ENCODE measurements at places on chromosomes 5 and 9. TPM values are rescaled to one million over a fixed set of nuclear protein-coding genes. Genes with fewer than 3 reads are reported as not detected.
A peak's percentile ranks its signal among the peaks of the same experiment; 100 is the strongest.

GRCh38 chr5:63573380-63573779, 388.9 kb downstream of the HTR1A start:
- no peak for DNase-seq

GRCh38 chr5:151178777-151179488, 21.4 kb upstream of the ANXA6 start:
- DNase-seq = no peak

BTNL3 gene
- polyA plus RNA-seq = not detected

SPINK4 gene
- not detected for polyA plus RNA-seq

DNA sequence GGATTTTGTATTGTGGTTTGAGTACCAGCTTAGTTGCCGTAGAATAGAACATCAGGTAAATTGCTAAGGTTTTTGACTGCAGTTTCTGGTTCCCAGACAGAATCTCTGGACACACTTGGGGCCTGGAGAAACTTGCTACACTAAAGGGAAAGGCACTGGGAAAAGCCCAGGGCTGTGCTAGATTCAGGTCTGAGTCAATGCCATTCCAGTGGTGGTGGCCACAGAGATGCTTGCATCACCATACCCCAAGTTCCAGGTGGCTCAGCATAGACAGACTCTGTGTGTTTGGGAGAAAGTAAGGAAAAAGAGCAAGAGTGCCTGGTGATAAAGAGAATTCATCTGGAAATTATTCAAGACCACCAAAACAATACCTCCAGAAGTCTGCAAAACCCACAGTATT, 120.6 kb downstream of the HMHB1 start:
- no peak for DNase-seq

DNA sequence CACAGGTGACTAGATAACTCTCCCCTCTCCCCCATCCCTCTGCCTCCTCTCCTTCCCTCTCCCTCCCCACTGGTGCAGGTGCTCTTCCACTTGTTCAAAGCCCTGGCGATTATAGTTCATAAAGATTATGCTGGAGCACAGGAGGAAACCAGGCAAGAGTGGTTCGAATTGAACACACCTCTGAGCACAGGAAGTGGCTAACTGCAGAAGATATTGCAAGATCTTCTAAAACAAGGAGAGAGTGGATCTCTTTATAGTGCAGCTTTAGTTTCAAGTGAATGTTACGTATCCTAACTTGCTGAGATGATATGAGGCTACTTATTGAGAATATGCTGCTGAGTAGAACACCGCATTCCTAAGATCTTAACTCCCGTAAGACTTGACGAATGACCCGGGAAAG, 178.4 kb downstream of the GOLPH3 start:
- DNase-seq = no peak

GRCh38 chr9:35712762-35713400, 19.1 kb downstream of the TLN1 start:
- no peak for DNase-seq

- no peak for DNase-seq
Measured at GRCh38 chr9:13001989-13002580, 227.3 kb downstream of the LURAP1L start.

DNA sequence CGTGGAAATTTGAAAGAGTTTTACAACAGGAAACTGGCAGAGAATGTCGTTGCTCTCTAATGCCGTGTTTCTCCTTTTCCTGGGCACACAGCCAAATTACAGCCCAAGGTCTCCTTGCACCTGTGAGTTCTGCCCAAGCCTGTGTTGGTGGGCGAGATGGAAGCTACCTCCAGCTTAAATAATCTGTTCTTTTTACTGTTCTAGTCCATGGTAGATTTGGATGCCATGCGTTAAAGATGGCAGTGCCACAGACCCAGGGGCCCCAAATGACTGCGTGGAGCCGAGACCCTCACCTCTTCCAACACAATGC, 92.6 kb upstream of the IRX4 start:
- peak; percentile 4 for DNase-seq

DNA sequence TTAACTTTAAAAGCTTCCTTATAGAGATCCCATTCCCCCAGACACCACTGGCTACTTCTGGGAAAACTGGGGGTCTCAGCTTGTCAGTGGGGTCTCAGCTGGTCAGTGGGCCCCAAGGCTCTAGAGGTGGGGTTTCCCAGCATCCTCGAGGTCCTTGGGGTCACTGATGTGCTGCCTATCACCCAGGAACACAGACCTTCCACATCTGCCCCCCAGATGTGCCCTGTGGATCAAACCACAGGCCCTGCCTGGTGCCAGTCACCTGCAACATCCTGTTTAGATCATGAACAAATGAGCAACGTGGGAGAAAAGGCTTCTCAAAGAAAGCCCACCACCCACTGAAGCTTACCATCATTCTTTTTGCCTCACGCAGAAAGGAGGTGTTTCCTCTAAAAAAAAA, 165.6 kb upstream of the FSTL4 start:
- no peak for DNase-seq

TMEM215 gene
- polyA plus RNA-seq = not detected

DNA sequence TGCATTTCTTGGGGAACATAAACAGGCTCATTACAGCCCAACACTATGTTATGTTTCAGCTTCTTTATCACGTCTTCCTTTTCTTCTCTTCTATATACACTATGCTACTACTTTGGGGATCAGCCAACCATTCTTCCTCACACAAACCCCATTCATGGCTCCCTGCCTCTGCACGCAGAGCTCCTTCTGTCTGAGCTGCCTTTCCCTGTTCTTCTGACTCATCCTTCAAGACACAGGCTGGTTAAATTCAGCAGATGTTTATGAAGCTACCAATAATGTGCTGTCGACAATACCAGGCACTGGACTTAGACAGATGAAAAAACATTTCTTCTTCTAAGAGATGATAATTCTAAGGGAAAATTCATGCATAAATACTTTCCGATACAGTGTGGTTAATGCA, 102.5 kb upstream of the TXNDC8 start:
- no peak for DNase-seq

GRCh38 chr9:127035423-127035822, 87.0 kb downstream of the ANGPTL2 start:
- no peak for DNase-seq

DNA sequence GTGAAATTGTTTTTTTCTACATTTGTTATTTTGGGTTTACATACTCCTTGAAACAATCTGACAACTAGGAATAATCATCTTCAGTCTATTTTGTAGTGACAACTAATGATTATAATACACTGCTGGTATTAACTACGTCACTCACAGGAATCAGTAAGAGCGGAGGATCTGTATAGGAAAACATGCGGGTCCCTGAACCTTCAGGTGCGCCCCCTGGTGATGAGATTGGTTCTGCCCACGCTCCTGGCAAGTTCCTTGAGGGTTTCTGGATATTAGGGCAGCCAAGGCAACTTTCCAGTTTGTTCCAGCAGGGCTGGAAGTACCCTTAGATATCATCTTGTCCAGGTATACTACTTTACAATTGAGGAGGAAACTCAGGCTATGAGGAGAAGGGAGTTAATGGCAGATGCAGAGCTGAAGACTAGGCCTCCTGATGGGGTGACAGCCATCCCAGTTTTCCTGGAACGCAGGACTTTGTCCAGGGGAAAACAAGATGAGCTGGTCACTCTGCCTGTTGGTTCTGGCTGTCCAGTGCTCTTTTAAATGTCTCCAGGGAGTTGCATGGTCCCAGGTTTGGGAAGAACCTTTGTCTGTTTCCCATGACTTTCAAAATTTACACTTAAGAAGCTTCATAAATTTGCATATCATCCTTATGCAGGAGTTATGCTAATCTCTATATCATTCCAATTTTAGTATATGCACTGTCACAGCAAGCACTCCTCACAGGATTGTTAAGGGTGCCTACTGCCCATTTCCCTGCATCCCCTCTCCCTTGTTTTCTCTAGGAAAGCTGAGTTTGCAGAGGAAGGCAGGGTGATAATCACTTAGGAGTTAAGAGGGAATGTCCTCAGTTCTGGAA, 14.9 kb upstream of the WNT8A start:
- no peak for DNase-seq

PDLIM7 gene
- polyA plus RNA-seq = 128 TPM

- no peak for DNase-seq
Measured at GRCh38 chr5:107990881-107991810, 320.4 kb upstream of the EFNA5 start.

- DNase-seq = no peak
Measured at GRCh38 chr9:133065070-133065388, 3.2 kb downstream of the CEL start.

IL9 gene
- not detected for polyA plus RNA-seq

DNA sequence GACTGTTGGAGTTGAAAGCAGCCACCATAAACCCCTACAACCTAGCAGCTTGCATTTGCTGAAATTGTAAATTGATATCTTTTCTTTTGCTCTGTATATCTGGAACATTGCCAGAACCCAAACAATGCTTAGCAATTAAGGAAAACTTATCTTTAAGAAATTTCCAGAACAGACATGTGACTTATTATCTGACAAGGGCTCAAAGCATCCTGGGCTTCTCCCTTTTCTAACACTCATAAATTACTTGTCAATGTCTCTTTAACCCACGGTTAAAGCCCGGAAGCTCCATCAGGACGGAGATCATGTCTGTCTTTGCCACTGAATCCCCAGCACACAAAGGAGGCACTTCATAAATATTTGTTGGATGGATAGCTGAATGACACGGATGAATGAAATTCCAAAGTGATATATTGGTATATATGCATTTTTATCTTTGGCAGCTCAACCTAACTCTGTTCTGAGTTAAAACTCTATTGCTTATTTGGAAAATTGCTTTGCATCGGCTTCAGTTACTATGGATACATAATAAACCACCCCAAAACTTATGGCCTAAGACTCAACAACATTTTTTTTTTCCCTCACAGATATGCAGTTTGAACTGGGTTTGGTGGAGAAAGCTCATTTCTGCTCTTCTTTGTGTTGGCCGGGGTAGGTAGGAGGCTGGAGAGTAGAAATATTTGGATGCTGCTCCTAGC, 103.1 kb upstream of the CLINT1 start:
- no peak for DNase-seq

DNA sequence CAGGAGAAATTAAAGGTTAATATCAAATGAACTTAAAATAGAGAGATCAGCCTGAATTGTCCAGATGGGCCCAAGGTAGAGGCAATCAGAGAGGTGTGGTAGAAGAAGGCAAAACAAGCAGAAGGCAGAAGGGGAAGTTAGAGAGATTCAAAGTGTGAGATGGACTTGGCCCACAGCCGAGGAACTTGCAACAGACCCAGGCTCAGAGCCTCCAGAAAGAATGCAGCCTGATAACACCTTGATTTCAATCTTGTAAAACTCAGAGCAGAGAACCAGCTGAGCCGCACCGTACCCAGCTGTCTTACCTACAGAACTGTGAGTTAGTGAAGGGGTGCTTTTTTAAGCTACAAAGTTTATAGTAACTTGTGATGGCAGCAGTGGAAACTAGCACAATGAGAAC, 190.9 kb downstream of the RFK start:
- no peak for DNase-seq

GRCh38 chr5:138334867-138335447, 3.1 kb upstream of the FAM53C start:
- no peak for DNase-seq

DNA sequence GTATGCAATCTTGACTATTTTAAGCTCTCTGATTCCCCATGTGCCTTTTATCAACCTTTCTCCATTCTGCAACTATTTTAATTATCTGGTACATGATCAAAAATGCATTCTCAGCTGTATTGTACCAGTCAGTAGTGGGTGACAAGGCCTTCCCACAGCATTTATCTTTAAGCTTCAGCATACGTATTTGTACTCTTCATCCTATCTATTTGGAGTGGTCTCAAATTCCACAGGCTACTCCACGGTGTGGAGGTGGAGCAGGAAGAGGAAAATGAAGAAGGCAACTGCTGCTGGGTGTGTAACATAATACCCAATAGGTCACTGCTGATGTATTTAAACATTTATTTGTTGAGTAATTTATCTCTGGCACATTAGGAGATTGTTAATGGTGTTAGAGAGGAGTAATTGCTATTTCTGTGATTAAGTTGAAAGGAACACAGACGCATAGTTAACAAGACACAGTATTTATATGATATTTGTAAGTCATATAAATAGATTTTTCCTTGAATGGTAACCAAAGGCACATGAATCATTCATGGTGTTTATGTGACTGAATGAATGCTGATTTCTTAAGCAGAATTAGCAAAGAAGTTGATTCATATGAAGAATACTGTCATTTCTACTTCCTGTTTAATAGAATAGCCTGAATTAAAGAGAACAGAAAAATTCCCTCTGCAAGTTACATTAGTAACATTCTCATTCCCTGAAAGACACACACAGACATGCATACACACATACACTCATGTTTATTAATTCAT, 153.8 kb upstream of the NR3C1 start:
- no peak for DNase-seq

GRCh38 chr5:36613241-36613640, 6.8 kb downstream of the SLC1A3 start:
- no peak for DNase-seq

LIX1 gene
- 0.85 TPM for polyA plus RNA-seq

DBH gene
- 1.2 TPM for polyA plus RNA-seq

GRCh38 chr5:83104021-83104420, 26.7 kb downstream of the XRCC4 start:
- DNase-seq = no peak

GRCh38 chr9:33867747-33868439, 50.9 kb downstream of the UBE2R2 start:
- DNase-seq = no peak

GRCh38 chr9:5510360-5510931, at the start of gene PDCD1LG2:
Gene PDCD1LG2, plus strand, starts transcription at chr9:5510531. Its CDS starts 12,016 bp downstream, at chr9:5522547.
- DNase-seq = no peak

- DNase-seq = no peak
Measured at GRCh38 chr9:121797081-121797480, 145.6 kb downstream of the DAB2IP start.

GRCh38 chr5:1118738-1119137, 6.9 kb upstream of the SLC12A7 start:
- DNase-seq = no peak

AGXT2 gene
- polyA plus RNA-seq = 0.18 TPM

CCDC69 gene
- polyA plus RNA-seq = 8.8 TPM

HIGD2A gene
- polyA plus RNA-seq = 121 TPM

DNA sequence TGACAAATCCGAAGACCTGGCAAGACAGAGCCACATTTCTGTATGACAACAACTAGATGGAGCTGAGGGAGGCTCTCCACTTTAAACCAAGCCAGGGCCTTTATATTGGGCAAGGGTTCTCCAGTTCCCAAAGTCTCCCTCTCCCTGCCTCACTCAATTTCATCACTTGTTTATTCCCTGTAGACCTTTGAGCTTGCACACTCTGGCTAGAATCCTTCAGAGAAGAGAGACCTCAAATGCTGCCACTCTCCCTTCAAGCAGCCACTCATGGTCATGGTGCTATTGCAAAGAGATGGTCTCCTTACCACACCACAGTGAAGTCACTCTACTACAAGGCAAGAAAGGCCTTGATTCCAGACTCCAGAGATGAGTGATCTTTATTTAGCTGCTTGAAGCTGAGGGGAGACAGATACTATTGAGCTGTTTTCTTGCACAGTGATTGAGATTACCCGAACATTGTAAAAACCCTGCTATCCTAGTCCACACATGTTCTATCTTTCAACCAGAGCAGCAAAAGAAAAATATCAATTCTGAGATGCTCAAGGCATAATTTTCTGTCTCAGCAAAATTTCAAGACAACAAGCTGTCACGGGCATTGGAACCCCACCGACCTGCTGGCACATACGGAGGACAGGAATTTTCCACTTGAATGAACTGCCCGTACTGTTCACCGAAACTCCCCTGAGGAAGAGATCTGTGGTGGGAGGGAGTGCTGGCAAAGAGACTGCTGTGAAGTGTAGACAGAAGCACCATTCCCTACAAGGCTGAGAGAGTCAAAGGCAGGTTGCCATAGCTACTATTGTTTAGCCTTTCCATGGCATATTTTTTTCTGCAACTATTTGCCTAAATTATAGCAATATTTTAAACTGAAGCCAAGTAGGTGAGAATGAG, 81.1 kb downstream of the CDO1 start:
- DNase-seq = no peak

Data from right lung (tissue), 10 donors.